ENCODE measurements at places on chromosomes 11 and 22.

DNA sequence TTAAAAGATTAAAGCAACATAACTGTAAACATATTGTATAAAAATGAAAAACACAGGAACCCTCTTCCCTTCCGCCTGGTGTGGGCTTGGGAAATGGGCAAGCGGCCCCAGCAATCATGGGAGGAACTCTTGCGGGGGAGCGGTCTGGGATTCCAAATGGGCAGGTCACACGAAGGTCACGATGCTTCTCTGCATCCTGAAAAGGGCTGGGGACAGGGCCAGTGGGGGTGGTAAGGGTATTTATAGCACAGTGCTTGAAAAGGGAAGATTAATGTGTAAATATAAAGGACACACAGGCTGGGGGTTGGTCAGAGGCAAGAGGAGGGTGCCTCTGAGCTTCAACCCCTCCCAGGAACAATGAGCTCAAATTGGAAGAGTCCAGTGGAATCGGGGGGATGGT is 46.9 kb upstream of the OR4B1 start:
- DNase-seq: no peak

- DNase-seq: no peak
Observed at GRCh38 chr11:44983786-44984185, 33.1 kb upstream of the TP53I11 start.

DNA sequence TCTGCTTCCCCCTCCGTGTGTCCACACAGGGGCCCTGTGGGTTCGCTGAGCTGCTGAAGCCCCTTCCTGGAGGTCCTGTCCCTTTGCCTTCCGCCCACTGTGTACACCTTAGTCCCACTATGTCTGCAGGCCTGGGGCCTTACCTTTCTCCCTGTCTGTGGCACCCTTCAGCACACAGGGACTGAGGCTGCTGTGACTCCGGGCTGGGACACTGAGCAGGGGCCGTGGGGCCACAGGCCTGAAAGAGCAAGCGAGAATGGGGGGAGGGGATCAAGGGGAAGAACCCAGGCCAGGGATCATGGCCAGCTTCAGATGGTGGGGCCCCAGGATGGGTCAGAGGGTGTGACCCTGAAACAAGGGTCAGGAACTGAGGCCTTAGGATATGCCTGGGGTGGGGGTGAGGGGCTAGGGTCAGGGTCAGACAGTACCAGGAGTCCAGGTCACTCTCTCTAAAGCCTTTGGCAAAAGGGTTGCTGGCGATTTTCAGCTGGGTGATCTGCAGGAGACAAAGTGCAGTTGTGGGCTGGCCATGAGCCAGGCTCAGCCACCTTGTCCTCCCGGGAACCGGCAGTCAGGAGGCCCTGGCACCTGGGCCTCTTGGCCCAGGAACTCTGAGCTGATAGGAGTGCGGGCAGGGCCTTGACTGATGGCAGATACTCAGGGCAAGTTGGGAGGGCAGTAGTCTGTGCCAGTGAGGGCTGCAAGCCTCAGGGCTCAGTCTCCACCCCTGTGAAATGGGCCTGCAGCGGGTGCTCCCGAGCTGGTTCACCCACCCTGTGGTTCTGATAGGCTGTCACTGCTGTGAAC is 2.6 kb upstream of the NUDT8 start:
- DNase-seq: no peak

DNA sequence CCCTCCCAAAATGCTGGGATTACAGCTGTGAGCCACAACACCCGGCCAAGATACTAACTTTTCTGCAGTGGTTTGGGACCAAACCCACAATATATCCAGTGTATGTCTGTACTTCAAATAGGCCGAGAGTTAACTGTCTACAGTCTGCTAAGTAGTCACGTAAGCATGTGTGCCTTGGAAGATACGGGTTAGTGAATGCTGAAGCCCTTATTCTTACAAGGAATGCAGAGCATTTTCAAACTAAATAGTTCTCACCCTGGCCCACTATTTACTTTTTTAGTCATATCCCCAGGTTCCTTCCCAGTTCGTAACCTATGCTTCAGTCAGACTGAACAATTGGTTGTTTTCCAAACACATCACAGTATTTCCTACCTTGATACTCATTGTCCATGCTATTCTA is 176.0 kb downstream of the WNT11 start:
- DNase-seq: no peak

GRCh38 chr22:29313576-29314466 is 1.7 kb downstream of the RASL10A start:
- no peak for DNase-seq

- no peak for DNase-seq
Observed at GRCh38 chr22:49198705-49199084, 629.0 kb downstream of the BRD1 start.

- no peak for DNase-seq
Observed at GRCh38 chr11:70725278-70725677, 326.9 kb downstream of the CTTN start.

- no peak for DNase-seq
Observed at GRCh38 chr11:70604630-70605467, 206.5 kb downstream of the CTTN start.

GRCh38 chr11:70233511-70233934 is 30.4 kb downstream of the FADD start:
- no peak for DNase-seq

DNA sequence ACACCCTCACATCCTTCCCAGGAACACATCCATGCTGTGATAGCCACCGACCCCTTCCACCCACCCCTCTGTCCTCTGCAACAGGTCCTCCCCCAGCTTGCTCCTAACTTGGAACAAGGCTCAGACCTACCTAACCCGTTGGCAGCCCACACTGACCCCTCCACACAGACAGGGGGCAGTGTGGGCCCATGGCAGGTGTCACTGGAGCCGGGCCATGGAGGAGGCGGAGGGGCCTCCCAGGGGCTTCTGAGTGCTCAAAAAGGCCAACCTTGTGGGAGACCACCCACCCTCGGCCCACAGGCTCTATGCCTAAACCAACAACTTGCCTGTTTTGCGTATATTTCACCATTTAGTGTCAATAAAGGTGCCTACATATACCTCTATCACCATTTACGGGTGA is 57.0 kb downstream of the CERK start:
- DNase-seq: no peak

DNA sequence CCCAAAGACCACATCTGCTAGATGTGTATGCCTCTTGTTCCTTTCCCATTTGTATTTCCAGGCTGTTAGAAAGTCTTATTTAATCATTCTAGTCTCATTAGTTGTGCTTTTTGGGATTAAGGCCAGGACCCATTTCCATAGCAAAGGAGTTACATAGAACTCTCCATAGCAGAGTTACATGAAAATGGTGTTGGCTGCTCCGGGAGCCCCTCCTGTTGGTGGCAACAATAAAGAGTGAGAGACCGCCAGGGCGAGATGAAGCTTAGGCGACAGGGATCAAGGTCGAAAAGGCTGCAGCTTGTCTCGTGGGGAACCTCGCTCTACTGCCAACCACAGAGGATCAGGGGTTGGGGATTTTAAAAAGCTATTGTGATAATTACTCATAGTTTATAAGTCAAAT is 58.3 kb downstream of the GRIK4 start:
- DNase-seq: no peak

GRCh38 chr11:36367806-36368680 is 72.0 kb downstream of the PRR5L start:
- no peak for DNase-seq

GRCh38 chr11:118488480-118489109 is 38.7 kb upstream of the TTC36 start:
- DNase-seq: peak; percentile 11

GRCh38 chr11:112624431-112624830 is 336.8 kb upstream of the NCAM1 start:
- DNase-seq: no peak

- no peak for DNase-seq
Observed at GRCh38 chr11:61123775-61124571, 21.7 kb downstream of the CD5 start.

DNA sequence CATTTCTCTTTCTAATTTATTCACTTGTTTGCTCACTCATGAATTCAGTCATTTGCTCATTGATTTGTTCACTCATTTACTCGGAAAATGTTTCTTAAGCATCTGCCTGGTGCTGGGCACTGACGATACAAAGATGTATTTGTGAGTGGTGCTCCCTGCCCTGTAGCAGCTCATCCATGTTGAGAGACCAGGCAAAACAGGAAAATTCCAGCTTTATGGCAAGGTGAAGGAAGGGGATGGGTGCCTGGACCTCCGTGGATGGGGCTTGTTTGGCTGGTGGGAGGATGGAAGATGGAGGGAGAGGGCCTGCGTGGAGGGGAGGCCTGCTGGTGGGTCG is 53.1 kb downstream of the TBC1D22A start:
- DNase-seq: no peak

DNA sequence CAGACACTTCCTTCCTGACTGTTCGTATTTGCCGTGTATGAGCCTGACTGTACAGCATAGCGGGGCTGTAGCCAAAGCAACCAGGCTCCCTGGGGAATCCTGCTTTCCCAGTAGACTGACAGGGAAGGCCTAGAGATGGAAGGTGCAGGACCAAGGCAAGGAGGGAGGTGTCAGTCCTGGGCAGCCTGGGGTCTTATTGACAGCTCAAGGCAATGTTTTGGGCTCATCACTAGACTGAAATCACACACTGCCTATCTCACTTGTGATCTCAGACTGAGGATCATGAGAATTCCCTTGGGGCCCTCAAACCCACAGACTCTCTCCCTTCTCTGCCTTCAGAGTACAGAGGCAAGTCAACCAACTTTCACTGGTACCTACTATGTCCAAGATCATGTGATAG is 346.8 kb upstream of the NARS2 start:
- DNase-seq: no peak
